ENCODE measurements at places on chromosomes 13 and 19.

GRCh38 chr19:12997179-12997966 lies 2.1 kb downstream of the NFIX start:
- no peak for DNase-seq

DNA sequence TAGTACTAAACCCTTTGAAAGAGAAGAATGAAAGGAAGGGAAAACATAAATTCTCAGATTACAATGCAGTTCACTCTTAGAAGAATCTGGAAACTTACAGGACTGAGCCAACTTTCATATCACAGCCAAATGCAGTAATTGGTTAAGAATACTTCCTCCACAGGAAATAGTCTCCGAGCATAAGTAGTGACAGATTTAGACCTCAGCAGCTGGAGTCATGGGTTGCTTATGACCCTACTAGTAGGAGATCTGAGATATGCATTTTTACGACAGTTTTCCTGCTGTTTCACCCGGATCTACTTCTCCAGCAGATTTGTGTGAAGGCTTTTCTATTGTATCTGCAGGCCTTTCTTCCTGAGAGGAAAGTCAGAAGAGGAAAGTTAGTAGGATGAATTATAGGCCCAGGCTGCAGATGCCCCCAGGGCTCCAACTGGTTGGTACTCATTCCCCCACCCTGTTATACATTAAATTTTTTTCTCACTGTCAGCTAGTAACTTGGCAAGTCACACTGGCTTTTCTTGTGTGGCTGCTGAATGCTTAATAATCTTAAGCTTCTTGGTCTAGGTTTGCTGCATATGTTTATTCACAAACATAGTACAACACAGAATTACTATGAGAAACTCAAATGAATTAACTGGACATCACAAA lies 1241.5 kb upstream of the MIR17HG start:
- DNase-seq: no peak

- no peak for DNase-seq
Observed at GRCh38 chr13:42486711-42487198, 87.2 kb upstream of the TNFSF11 start.

- no peak for DNase-seq
Observed at GRCh38 chr19:33350538-33351309, 22.8 kb upstream of the CEBPG start.

DNA sequence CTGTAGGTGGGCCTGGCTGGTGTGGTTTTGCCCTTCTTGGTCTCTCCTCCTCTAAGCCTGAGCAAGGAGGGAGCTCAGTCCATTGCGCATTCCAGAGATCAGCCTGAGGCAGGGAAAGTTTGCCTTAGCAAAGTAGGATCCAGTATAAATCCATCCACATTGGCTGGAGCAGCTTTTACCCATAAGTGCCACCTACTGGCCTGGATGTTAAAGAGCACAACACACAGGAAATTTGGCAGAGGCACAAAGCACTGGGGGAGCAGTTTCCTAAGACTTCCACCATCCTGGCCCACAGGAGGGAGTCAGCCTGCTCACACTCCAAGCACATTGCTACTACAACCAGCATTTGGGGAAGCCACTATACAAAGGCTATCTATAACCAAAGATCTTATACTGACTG lies 1124.2 kb downstream of the SLITRK1 start:
- no peak for DNase-seq

GRCh38 chr13:47816831-47817230 lies 184.2 kb downstream of the SUCLA2 start:
- no peak for DNase-seq

DNA sequence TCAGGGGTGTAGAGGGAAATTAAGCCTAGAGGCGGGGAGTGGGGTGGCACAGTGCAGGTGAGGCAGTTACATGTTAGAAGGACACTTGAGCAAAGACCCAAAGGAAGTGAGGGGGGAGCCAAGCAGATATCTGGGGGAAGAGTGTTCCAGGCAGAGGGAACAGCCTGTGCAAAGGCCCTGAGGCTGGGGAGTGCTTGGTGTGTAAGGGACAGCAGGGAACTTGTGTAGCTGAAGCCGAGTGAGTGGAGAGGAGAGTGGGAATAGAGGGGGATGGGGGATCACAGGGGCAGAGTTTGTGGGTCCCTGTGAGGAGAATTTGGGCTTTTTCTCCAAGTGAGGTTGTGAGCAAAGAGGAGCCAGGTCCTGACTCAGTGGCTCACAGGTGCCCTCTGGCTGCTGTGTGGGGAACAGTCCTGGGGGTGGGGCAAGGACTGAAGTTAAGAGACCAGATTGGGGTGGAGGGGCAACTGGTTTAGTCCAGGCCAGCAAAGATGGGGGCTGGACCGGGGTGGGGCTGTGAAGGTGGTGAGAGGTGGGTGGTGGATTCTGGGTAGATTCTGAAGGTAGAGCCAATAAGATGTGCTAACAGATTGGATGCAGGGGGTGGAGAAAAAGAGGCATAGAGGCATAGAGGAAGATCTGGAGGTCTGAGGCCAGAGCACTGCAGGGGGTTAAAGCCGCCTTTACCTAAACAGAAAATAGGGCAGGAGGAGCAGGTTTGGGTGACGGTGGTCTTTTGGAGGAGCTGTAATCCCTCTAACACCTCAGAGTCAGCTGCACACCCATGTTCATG lies 75.3 kb downstream of the CACNA1A start:
- DNase-seq: peak; percentile 66

- no peak for DNase-seq
Observed at GRCh38 chr13:101575581-101575980, 123.1 kb downstream of the ITGBL1 start.

DNA sequence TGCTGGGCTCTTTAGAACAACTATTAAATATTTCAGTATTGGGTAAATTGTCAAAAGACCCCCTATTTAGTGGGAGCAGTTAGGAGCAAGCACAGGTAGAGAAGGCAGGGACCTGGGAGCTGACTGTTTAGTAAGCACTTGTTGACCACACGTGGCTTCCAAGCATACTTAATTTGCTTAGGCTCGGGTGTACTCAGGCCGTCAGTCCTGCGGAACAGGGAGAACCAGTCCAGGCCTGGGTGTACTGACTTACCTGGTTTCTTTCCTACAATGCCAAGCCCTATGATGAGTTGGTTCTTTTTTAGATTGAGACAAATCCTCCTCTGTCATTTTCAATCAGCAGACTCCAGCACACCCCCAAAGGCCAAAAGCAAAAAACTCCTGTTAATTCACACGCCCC lies 90.0 kb downstream of the WDFY2 start:
- DNase-seq: no peak

GRCh38 chr19:35738021-35738886 lies 4.0 kb downstream of the IGFLR1 start:
- DNase-seq: no peak

- no peak for DNase-seq
Observed at GRCh38 chr13:110664041-110664440, 41.9 kb downstream of the CARS2 start.

DNA sequence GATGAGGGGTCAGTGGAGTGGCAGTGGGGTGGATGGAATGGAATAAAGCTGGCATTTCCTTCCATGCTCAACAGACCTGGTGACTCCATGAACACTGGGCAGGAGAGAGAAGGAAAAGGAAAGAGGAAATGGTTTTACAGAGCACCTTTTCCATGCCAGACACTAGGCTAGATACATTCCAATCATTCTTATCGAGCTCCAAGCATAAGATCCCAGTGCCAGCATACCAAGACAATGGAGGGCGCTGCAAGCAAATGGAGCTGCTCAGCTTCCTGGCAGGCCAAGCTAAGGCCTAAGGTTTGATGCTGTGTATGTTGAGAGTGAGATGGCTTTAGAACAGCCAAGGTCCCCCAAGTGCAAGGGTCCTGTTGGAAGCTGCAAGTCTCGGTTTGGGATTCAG lies 113.2 kb downstream of the HSPH1 start:
- no peak for DNase-seq

DNA sequence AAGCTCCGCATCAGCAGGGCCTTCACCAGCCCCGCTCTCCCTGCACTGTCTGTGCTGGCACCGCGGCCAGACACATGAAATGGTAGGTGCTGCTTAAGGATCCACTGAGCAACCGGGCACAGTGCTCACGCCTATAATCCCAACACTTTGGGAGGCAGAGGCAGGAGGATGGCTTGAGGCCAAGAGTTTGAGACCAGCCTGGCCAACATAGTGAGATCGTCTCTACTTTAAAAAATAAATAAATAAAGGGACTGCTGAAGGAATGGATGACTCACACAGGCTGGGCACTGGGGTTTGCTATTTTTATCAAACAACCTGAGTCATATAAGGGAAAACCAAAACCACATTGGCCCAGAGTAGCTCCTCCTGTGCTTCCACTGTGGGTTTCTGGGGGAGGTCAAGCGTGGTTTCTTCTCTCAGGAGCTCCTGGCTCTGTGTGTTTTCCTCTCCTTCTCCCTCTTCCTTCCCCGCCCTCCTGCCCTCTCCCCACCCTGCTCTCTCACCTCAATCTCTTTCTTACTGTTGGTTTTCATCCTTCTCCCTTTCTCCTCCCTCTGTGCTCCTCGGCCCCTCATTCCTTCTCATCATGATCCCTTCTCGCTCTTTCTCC lies 21.3 kb downstream of the VRK3 start:
- peak; percentile 80 for DNase-seq

DNA sequence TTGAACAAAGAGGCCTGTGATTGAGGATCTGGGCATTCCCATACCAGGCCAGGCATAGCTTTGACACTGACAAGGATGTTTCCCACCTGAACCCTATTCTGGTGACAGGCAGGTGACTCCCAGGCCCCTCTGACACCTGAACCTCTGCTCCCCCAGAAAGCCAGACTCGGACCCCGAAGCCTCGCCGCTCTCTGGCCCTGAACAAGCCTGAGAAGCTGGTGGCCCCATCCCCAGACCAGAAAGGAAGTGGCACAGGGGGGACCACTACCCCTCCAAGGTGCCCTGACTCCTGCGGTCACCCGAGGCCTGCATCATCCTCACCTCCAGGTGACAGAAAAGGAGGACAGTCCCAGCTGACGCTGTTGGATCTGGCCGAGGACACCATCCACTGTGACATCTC lies 14.7 kb downstream of the SIX5 start:
- DNase-seq: no peak

DNA sequence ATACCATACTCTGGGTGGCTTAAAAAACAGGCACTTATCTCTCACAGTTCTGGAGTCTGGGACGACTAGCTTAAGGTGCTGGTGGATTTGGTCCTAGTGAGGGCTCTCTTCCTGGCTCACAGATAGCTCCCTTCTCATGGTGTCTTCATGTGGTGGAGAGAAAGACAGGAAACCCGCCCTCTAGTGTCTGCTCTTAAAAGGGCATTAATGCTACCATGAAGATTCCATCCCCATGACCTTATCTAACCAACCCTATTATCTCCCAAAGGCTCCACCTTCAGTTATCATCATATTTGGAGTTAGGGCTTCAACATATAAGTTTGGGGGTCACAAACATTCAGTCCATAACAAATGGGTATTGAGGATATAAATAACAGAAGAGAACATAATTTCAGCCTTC lies 139.4 kb downstream of the HS6ST3 start:
- peak; percentile 54 for DNase-seq

DNA sequence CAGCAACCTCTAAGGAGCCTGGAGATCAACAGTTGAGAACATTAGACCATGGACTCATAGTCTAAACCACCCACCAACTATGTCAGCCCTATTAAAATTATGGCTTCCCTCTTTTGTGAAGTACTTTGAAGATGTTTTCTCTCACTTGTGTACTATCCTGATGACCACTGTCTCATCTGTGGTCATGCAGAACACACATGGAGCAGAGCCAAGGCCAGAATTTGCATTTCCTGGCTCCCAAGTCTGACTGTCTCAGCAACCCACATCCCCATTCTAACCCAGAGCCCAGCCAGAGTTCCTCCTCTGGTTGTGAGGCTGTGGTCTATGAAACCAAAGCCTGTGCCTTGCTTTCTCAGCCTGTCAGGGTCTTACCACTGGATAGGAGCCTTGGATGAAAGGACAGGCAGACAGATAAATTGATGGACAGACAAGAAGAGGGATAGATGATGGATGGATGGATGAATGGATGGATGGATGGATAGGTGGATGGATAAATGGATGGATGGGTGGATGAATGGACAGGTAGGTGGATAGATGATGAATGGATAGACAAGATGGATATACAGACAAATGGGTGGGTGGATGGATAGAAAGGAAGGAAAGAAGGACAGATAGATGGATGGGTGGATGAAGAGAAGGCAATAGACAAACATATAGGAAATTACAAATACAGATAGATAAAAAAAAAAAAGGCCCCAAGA lies 35.4 kb downstream of the ZNF557 start:
- DNase-seq: peak; percentile 77

DNA sequence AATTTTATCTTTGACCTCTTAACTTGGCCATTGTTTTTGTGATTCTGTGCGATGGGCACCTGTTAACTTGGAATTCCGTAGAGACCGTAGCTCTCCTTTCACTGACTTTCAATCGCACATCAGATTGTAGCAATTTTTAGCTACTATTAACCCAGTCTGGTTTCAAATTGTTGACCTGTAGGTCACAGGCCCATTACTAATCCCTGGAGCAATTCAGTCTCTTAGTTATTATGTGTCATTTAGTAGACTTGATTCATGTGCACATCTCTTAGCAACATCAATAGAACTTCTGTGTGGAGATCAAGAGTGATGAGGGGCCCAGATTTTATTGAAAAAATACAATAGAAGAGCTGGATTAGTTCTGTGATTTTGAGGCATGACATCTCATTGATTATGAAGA lies 549.6 kb upstream of the SLC10A2 start:
- no peak for DNase-seq

DNA sequence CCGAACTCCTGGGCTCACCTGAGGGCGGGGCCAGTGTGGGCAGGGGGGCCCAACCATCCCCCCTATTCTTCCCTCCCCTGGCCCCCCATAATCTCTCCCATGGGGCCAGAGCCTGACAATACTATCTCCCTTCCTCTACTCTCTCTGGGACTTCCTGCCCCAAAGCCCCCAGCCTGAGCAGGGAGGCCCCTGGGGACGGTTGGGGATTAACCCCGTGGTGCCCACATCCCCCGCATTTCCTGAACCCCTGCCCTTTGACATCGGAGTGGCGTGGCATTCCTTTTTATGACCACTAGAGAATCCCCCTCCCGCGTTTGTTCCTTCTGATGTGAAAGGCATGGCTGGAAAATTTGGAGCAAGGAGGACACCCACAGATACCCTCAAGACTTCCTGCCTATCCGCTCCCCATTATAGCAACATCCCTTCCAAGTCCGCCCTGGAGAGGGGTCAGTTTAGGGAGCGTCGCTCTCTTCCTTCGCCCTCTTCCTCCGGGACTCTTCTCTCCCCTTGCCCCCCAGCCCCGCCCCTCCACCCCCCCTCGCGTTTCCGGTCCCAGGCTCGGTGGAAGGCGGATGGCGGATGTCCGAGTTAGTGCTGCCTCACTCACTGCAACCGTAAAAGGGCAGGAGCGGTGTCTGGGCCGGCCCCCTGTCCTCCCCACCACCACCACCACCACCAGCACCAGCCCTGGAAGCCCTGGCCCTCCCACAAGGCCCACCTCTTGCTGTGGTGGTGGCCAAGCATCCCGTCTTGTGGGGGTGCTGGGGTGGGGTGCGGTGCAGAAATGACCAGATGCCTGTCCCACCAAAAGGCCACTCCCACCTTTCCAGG lies 1.8 kb downstream of the VASP start:
- DNase-seq: peak; percentile 93

- peak; percentile 80 for DNase-seq
Observed at GRCh38 chr19:38213911-38214625, 10.0 kb downstream of the DPF1 start.
